Astrocyte (in vitro differentiated cells and primary cell): ENCODE measurements at places on chromosomes 12 and 14. TPM values are rescaled to one million over a fixed set of nuclear protein-coding genes. Genes with fewer than 3 reads are reported as not detected.

GRCh38 chr12:71442567-71442931, 3.0 kb downstream of the LGR5 start:
- no peak for DNase-seq

GPHN gene
- total RNA-seq: 6.9 and 9.5 TPM in 2 replicates

- no peak for DNase-seq
Measured at GRCh38 chr12:58293308-58293982, 352.1 kb downstream of the ATP23 start.

GRCh38 chr14:69845787-69846186, 33.4 kb upstream of the SMOC1 start:
- no peak for DNase-seq

SAMD15 gene
- total RNA-seq: 2.1 and 2.9 TPM in 2 replicates
